ENCODE measurements at places on chromosomes 4 and X. TPM values are rescaled to one million over a fixed set of nuclear protein-coding genes. Genes with fewer than 3 reads are reported as not detected.

XPNPEP2 gene
- total RNA-seq: not detected

DNA sequence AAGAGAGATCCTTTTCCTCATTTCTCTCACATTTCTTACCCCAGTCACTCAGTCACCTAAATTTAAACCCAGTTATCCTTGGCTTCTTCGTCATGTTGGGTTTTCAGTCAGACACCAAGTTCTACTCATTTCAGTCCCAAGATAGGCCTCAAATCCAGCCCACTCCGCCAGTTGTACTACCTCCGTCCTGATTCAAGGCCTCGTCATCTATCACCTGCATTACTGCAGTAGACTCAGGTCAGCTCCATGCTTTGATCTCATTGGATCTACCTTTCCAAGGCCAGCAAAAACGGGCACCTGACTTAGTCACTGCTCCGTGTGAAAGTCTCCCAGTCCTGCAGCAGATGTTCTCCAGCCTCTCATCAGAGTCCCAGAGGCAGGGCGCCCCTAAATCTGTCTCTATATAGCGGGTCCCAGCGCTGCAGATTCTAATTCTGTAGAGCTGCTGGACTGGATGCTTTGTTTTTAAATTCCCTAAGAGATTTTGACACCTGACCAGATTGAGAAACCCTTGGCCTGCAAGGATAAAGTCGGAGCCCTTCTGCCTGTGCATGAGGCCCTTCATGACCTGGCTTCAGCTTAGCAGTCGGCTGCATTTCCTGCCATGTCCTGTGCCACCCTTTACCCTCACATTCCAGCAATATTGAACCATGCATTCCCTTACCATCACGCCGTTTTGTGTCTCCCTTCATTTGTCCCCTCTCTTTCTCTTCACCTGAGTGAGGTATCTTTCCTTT lies 53.7 kb downstream of the ZFX start:
- no peak for DNase-seq

DNA sequence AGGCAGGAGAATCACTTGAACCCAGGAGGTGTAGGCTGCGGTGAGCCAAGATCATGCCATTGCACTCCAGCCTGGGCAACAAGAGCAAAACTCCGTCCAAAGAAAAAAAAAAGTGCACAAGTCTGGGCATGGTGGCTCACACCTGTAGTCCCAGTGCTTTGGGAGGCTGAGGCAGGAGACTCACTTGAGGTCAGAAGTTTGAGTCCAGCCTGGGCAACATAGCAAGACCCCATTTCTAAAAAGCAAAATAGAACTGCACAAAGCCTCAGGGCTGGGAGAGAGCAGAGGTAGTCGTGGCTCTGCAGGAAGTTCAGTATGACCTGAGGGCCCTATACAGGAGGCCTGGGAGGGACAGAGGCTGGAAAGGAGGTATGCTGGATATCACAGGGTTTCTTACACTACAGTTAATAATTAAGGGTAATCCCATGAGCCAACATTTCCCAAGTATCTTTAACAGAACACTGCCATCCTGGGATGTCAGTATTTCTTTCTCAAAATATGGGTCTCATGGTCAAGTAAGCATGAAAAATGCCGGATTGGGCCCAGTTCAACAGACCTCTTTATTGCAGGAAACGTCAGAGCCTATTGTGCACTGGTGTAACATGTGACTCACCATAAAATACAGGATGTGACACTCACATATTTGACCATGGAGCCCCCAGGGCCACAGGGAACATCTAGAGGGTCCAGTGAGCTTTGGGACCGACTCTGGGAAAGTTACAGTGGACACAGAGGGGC lies 37.8 kb downstream of the ACSL1 start:
- DNase-seq: no peak

DNA sequence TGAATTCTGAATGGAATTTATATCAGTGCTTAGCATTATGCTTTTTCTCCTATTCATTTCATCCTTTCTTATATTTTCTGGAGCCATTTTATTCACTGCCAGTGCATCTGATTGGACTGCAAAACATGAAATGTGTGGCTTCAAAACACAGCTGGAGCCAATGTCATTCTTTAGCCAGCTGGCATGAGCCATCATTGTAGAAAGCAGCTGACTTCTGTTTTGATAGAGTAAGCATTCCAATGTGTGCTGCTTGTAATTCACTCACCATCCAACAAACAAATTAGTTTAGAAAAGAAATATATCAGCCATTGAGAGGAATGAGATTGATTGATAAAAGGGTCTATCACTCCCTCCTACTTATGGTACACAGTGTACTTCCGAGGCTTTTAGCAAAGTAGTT lies 2616.0 kb downstream of the ARAP2 start:
- DNase-seq: no peak

DNA sequence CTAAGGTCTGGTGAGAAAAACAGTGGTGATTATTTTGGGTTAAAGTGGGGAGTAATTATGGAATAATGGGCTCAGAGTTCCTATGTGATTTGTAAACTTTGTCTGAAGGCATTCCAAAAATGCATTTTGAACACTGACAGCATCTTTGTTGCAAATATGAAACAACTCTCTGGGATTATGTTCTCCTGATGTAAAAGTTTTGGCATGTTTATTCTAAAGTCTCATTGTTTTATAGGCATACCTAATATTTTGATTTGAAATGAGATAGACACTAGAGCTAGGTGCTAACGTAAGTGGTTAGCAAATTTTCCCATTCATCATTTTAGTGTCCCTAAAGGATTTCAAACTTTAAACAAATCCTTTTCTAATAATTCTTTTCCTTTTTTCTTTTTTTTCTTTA lies 140.9 kb upstream of the ANXA3 start:
- no peak for DNase-seq

DNA sequence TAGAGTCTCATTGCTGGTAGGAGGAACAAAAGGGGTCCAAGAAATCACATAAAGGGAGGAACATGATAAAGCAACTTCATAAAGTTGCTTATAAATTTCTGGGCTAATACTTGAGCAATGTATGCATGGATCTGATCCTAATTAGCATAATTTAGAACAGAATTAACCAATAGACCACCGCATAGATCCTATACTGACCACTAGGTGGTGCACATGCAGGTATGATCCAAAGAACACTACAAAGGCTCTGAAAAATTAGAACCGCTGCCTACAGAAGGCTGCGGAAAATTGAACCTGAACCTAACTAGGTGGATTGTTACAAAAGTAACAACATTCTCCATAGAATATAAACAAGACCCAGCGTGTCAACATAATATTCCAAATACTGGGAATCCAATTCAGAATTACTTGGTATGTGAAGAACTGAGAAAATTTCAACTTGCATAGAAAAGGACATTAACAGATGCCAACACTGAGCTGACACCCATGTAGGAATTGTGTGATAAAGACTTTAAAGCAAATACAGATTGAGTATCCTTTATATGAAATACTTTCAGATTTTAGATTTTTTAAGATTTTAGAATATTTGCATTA lies 23.3 kb downstream of the BRCC3 start:
- DNase-seq: peak; percentile 46

Measured in OCI-LY7 (cell line).